ENCODE measurements at places on chromosomes 5 and 9.

- no peak for DNase-seq
These were observed 19.4 kb downstream of the NR2F1 start for GRCh38 chr5:93602241-93603077.

DNA sequence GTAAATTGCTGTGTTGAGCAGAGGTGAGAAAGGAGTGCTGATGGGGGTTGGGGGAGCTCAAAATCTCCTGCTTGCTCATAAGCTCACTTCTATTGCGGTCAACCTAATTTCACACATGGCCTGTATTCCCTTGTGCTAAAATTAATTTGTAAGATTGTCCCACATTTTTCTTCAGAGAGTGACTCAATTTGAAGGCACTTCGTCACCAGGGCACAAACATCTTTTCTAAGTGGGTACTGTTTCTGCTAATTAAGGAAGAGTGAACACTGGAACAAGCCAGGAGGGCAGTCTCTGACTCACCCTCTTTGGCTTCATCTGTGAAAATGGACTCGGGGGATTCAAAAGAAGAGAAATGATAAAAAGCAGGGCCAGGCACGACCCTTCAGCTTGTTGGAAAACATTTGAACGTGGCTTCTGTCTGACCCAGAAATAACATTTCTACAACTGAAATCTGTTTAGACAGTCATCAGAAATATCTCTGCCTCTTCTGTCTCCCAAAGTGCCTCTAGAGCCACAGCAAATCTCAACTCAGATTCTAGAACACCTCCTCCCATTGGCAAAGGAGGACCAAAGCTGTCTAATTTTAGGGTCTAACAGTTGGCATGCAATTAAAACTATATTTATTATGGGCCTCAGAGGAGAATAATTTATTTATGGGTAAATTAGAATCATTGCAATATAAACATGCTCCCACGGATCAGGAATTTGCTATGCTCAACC, 49.8 kb downstream of the FEM1C start:
- no peak for DNase-seq

- DNase-seq, result no peak
These were observed 18.2 kb downstream of the ASS1 start for GRCh38 chr9:130462685-130463540.

DNA sequence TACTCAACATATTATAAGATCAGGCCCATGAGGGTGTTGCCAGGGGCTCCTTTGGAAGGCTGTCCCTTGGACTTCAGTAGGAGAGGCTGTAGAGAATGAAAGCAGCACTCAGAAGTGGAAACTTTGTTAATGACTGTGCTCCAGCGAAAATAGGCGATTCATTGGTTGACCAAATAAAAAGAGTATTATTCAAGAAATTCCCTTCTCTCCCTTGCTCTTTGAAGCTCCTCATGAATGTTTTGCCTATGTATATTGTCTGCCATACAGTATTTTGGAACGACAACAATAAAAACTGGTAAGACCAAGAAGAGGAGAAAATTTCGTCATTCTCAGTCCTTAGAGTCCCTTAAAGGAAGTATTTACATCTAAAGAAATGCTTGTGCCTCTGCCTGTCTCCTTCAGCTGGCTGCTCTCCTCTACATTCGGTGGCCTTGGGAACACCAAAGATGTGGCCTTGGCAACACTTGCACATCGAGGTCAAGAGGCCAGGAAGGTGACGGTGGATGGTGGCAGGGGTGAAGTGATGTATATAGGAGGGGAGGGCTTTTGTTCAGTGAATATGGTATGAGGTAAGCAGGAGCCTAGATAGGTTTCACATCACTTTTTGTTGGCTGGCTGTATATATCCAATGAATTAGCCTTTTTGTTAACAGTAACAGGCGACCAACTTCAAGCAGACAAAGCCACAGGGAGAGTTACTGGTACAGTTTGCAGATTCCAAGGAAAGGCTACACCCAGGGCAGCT, 95.0 kb upstream of the ACTBL2 start:
- no peak for DNase-seq

DNA sequence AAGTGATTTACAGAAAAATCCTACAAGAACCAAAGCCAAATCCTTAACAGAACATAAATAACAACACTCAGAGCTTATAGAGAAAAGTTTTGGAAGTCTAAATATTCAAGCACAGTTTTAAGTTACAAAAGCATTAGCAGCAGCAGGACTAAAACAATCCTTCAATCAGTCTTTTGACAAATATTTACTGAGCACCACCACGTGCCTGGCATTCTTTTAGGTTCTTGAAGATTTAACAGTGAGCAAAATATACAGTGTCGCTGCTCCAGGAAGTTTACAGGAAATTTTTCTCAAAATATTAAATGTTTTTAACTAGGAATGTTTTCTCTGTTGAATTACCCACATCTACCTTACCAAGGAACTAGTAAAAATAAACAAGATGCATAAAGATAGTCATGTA, 11.4 kb downstream of the EPB41L4A start:
- no peak for DNase-seq

- DNase-seq, result no peak
These were observed 13.3 kb downstream of the DCANP1 start for GRCh38 chr5:135433681-135434426.

DNA sequence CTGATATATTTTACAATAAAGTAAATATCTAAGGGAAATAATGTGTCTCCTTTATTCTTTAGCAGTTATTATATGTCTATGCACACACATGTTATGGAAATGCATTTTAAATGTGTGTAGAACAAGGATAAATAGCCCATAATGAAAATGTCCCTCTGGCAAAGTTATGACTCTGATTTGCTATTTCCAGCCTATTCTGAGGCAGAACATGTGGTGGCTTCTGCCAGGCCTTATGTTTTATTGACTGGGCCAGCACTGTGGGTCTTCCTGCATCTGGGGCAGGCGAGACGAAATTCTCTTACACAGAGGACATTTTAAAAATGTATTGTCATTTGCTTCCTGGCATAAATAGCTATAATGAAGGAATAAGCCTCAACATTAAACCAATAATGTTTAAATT, 52.8 kb downstream of the S1PR3 start:
- DNase-seq, result no peak

DNA sequence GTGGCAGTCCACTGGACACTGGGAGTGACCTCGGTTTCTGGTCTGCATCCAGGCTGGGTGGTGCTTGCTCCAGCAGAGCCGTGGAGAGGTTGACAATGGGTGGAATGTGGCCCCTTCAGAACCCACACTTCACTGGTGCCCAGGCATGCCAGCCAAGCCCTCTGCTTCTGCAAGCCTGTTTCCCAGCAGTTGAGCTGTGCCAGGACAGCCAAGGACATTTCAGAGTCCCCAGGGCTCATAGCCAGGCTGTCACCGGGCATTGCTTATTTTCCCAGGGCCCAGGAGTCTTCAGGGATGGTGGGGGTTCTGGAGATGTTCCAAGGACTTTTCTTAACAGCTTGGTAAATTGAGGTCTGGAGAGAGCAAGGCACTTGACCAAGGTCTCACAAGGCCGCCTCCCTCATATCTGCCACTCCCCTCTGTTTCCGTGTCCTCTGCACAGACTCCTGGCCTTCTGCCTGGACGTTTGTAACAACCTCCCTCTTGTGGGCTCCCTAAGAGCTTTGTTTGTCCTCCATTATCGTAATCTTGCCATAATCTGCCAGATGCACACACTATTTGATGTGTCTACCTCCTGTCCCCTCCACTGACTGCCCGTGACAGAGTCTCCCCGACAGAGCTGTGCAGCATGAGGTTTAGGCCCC, 3.8 kb upstream of the NDST1 start:
- DNase-seq, result no peak

DNA sequence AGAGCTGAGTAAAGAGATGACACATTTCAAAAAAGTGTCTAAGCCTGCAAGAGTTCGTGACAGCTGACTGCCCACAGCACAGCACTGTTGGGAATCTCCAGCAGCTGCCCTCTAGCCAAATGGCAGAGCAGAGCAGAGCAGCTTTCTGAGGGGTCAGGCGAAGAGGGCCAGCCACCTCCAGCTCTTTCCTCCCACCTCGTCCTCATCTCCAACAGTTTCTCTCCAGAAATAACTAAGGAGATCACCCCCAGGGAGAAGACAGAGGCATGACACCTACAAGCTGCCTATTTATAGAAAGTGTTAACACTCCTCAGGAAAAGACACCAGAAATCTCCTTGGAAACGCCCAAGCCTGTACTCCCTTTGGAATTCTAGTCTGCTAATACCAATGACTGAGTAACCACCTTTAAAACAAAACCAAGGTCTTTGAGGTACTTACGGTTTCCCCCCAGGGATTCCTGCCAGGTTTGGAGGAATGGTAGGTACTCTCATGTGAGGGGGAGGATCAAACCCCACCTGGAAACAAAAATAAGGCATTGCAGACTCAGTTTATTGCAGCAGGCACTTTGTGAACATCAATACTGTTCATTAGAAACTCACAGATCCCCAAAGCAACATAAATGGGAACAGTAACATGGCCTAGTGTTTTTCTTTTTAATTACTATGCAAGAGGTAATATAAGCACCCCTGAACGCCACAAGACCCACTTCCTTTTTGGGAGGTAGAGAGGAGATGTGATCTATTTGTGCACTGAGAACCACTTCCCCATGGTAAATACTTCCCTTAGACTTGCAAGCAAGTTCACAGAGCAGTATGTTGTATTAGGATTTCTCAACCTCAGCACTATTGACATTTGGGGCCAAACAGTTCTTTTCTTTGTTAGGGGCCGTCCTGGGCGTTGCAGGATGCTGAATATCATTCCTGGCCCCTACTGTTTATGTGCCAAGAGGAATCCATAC, 79.3 kb downstream of the TLE1 start:
- no peak for DNase-seq

GRCh38 chr5:133992429-133993155, 12.2 kb downstream of the VDAC1 start:
- DNase-seq, result no peak

GRCh38 chr9:114287001-114287762, 35.7 kb upstream of the ORM1 start:
- peak; percentile 13 for DNase-seq

DNA sequence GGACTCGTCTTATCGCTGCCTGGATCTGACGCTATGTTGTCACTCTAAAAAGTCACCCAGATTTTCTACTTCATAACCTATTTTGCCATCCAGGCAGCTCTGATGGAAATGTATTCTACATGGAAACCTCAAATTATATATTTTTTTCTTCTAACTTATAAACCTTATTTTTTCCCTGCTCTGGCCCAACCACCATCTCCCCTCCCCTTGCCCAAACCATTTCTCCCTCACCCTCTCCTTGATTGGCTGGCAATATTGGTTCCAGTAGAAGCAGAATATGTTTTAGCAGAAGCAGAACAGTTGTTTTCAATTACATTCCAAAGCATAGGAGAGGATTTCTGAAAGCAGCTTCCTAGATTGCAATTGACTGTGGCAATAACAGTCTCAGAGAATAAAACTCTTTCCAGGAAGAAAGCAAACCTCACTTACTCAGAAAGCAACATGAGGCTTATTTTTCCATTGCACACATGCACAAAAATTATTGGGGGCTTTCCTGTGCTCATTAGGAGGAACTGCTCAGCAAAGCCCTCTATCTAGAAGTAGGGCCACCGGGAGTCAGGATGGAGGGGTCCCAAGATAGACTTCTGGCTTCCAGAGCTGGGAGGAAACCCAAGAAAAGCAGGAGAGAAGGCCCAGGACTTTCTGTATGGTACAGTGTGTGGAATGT, 191.8 kb downstream of the ESM1 start:
- DNase-seq, result no peak

DNA sequence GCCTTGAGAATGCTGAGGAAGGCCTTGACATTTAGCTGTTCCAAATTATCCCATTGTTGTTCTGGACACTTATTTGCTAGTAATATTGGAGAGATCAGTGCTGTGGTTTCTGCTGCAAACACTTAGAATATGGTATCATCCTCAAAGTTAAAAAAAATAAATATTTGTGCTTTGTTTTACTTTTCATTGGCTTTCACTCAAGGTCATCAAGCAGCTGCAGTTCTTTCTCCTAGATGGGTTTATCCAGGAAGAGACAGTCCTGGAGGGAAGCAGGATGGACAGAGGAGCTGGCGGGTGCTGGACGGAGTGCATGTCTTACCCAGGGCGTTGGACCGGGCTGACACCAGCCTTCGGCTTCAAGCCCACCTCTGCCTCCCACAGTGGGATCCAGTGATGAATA, 193.6 kb downstream of the MTRR start:
- no peak for DNase-seq

DNA sequence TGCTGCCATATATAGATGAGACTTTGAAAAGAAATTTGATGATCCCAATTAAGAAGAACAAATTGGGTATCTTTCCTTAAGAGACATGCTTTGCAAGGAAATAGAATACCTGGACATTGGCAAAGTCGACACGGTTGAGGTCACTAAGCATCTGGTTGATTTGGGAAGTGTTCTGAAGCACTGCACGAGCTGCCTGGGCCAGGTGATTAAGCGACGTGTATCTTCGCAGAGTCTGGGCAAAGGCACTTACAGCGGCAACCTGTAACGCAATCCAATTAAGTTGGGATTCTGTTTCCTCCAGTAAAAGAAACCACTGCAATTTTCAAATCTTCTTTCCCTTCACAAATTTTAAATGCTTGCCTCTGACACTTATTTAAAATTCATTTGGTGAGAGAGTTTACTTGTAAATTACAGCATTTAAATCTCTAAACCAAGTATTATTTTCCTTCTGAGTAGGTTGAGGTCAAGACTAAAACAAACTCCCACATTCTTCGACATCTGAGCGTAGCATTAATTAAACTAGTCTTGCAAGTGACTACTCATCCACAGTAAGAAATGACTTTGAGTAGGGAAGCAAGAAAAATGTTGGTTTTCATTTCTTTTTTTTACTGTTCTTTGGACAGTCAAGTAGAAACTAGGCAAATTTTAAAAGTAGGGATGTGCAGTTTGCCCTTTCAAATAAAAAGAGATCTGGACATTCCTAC, 262.8 kb downstream of the RFX3 start:
- DNase-seq, result no peak

- DNase-seq, result no peak
These were observed 34.5 kb downstream of the SLC1A3 start for GRCh38 chr5:36640949-36641348.

DNA sequence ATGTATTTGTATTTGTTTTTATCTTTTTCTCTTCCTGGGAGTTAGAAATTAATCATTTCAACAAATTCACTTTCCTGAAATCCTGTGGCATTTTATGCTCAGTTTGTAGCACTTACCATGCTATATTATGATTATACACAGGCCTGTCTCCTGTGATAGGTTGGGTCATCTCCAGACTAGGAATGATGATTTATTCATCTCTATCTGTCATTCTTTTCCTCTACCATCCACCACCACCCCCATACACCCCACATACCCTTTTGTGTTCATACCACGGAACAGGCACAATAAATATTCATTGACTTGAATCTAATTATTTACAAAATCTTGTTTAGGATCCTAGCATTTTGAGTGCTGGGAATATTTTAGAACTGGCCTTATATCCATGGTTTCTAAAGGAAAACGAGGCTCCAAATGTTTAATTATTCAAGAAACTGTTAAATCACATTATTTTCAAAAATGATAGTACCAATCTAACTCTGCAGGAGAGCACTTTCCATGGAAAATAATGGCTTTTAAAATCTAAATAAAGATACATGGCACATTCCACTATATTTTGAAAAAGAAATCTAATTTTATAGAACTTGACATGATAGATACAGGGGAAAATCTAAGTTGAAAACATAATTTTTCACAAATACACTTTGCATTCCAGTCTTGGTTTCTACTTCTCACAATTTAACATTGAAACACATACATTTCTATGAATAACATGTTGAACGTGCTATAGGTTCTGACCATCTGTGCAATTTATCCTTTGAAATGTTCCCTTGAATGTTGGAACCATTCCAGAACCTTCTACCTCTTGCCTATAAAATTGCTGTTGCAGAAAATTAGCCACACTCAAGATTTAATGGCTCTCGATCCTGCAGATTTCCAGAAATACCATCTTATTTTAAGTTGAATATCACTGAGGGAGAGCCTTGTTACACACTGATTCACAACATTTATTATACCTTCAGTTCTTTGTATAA, 89.3 kb downstream of the STARD4 start:
- DNase-seq, result no peak
